ENCODE measurements at places on chromosomes 5 and 9. TPM values are rescaled to one million over a fixed set of nuclear protein-coding genes. Genes with fewer than 3 reads are reported as not detected.
A peak's percentile ranks its signal among the peaks of the same experiment; 100 is the strongest.

DNA sequence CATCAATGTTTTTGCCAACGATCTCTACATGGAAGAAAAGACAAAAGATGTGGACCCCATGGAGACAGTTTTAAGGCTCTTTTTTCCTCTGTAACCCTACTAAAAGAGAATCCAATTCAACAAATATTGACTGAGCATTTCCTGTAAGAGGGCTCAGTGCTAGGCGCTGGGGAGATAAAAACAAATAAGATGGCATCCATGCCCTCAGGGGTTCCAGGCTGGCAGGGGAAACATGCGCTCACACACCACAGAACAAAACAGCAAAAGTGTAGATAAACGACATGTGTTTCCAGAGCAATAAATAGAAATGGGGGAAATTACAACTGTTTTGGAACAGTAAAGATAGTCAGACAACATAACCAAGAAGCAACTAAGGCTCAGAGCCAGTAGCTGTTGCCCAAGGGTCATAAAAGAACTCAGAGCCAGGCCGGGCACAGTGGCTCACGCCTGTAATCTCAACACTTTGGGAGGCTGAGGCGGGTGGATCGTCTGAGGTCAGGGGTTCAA, 25.2 kb downstream of the ZNF608 start:
- no peaks in the 10 kb centered on the region for H3K36me3 ChIP-seq
- no peak for DNase-seq
- H3K4me1 ChIP-seq: peaks cover 37% of the 10 kb centered on the region

DNA sequence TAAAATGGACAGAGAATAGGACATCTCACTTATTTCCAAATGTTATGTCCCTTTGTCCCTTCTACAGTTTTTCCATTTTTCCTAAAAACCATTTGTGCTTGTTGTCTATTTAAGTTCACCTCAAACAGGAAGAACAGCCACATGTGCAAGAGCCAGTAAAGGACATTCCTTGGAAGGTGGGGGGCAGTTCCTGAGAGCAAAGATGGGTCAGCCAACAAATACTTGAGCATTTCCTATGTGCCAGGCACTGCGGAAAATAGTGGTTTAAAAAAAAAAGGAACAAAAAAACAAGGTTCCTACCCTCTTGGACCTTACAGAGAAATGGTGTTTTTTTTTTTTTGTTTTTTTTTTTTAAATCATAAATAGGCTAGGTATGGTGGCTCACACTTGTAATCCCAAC, 26.8 kb downstream of the ANP32B start:
- no peaks in the 10 kb centered on the region for H3K27me3 ChIP-seq
- DNase-seq: no peak
- no peaks in the 10 kb centered on the region for H3K36me3 ChIP-seq
- H3K4me1 ChIP-seq: no peaks in the 10 kb centered on the region
- no peak overlapping the region for H3K4me3 ChIP-seq

DNA sequence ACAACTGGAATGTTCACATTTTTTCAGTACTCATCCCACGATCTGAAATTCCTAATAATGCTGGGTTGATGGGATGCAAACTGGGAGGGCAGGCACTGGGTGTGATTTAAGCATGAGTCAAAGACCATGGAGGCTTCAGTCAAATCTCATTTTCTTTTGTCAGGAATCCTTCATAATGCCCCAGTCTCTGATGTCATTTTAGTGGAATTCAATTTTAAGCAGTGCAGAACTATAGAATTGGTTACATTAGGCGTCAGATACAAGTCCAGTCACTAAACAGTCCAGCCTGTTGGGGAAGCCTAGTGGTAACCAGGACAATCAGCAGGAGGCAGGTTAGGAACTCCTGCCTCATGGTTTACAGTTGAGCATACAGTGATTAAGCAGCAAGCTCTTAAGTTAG, 41.0 kb upstream of the TMEM215 start:
- no peaks in the 10 kb centered on the region for H3K27me3 ChIP-seq
- H3K36me3 ChIP-seq: no peaks in the 10 kb centered on the region
- no peak overlapping the region for H3K4me3 ChIP-seq
- no peak overlapping the region for H3K27ac ChIP-seq
- no peaks in the 10 kb centered on the region for H3K4me1 ChIP-seq
- no peak for DNase-seq

GRCh38 chr5:137619191-137619870, 116.6 kb downstream of the KLHL3 start:
- no peak overlapping the region for H3K4me3 ChIP-seq
- no peaks in the 10 kb centered on the region for H3K27me3 ChIP-seq
- no peak overlapping the region for H3K27ac ChIP-seq
- H3K36me3 ChIP-seq: no peaks in the 10 kb centered on the region

DNA sequence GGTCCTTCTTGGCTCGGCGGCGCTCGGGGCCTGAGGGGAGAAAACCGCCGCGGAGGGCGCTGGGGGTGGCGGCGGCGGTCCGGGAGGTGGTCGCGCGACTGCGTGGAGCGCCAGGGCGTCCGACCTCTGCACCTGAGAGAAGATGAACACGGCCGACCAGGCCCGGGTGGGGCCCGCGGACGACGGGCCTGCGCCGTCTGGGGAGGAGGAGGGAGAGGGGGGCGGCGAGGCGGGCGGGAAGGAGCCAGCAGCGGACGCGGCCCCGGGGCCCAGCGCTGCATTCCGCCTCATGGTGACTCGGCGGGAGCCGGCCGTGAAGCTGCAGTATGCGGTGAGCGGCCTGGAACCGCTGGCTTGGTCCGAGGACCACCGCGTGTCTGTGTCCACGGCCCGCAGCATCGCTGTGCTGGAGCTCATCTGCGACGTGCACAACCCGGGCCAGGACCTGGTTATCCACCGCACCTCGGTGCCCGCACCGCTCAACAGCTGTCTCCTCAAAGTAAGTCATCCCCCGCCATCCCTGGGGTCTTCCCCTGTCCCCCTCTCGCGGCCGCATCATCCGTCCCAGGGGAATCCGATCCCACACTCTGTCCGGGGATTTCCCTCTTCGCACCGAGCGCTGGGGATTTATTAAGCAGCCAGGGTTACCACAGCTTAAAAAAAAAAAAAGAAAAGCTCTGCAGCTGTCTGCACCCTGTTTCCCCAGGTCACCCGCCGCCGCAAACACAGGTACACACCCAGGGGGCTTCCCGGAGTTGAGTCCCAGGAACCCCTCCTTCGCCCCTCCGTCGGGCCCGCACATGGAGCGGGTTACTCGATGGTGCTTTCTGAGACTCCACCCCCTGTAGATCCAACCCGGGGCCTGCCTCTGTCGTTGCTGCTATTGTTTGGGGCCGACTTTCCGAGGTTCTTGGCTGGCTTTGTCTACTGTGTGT, at the start of gene GTF3C4:
Gene GTF3C4, plus strand, starts transcription at position 8 of the 935 bp plus-strand sequence. Its CDS starts 135 bp downstream, at position 143.
- H3K27ac ChIP-seq: peak within 1 kb of the TSS; percentile 99
- peak within 1 kb of the TSS; percentile 99 for H3K4me3 ChIP-seq
- H3K27me3 ChIP-seq: no peaks in the 10 kb centered on the region
- no peaks in the 10 kb centered on the region for H3K36me3 ChIP-seq

- no peaks in the 10 kb centered on the region for H3K27me3 ChIP-seq
- H3K27ac ChIP-seq: no peak overlapping the region
- no peak overlapping the region for H3K4me3 ChIP-seq
- H3K36me3 ChIP-seq: no peaks in the 10 kb centered on the region
- DNase-seq: no peak
Measured at GRCh38 chr9:117189121-117189520, 225.7 kb downstream of the ASTN2 start.

- H3K27me3 ChIP-seq: no peaks in the 10 kb centered on the region
- peaks cover 10% of the 10 kb centered on the region for H3K4me1 ChIP-seq
- peak overlapping the region; percentile 31 for H3K4me3 ChIP-seq
- no peaks in the 10 kb centered on the region for H3K36me3 ChIP-seq
- no peak for DNase-seq
Measured at GRCh38 chr9:130173666-130173983, 1.4 kb downstream of the NCS1 start.

GRCh38 chr5:59693492-59694309, 199.8 kb downstream of the PDE4D start:
- DNase-seq: no peak
- no peak overlapping the region for H3K4me3 ChIP-seq
- no peaks in the 10 kb centered on the region for H3K27me3 ChIP-seq
- H3K27ac ChIP-seq: no peak overlapping the region
- no peaks in the 10 kb centered on the region for H3K36me3 ChIP-seq
- peaks cover 11% of the 10 kb centered on the region for H3K4me1 ChIP-seq

- H3K27me3 ChIP-seq: no peaks in the 10 kb centered on the region
- no peak overlapping the region for H3K27ac ChIP-seq
- DNase-seq: no peak
- no peaks in the 10 kb centered on the region for H3K36me3 ChIP-seq
- no peak overlapping the region for H3K4me3 ChIP-seq
Measured at GRCh38 chr5:68173007-68173406, 42.5 kb upstream of the PIK3R1 start.

DNA sequence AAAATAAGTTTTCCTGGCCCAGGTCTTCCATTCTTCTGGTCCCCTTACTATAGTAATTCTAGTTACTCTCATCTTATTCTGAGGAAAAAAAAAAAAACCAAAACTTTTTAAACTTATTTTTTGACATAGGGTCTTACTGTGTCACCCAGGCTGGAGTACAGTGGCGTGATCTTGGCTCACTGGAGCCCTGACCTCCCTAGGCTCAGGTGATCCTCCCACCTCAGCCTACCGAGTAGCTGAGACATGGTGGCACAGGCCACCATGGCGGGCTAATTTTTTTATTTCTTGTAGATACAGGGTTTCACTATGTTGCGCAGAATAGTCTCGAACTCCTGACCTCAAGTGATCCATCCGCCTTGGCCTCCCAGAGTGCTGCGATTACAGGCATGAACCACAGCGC, 38.4 kb downstream of the SNAPC3 start:
- H3K4me3 ChIP-seq: no peak overlapping the region
- H3K36me3 ChIP-seq: no peaks in the 10 kb centered on the region

DNA sequence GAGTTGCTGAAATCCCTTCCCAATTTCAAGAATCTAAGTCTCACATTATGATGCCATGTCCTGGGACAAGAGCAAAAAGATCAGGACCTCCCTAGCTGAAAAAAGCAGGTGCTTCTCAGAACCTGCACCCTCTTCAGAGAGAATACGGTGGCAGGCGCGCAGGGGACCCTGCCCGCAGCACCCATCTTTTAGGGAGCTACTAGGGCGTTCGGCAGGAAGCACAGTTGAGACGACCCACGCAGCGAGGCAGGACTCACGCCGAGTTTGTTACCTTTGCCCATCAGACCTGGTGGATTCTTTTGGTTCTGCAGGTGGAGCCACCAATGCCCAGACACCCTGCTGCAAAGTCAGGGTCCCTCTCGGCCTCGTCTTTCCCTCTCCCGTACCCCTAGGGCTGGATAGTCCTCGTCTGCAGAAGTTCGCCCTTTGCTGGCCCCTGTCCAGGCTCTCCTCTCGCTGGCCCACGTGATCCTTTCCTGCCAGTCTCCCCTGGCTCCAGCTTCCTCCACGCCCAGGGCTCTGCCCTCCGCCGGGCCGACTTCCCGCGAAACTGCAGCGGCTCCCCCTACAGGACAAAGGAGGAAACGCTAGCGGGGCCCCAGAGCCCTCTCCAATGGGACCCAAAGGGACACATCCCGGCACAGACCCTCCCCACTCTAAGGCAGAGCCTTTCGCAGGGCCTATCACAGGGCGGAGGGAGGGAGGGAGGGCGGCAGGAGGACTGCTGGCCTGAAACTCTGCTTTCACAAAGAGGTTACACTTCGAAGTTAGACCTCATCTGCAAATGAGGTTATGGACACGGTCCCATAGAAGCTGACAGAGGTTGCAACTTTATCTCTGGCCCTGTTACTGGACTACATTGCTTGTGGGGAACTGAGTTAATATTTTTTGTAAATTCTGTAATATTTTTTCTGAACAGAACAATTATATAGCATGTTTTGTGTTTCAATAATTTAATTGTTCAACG, 28.8 kb downstream of the TMEM174 start:
- peak; percentile 87 for DNase-seq
- no peak overlapping the region for H3K27ac ChIP-seq
- H3K36me3 ChIP-seq: no peaks in the 10 kb centered on the region
- no peaks in the 10 kb centered on the region for H3K4me1 ChIP-seq
- no peaks in the 10 kb centered on the region for H3K27me3 ChIP-seq

- no peak for DNase-seq
- no peaks in the 10 kb centered on the region for H3K27me3 ChIP-seq
- H3K36me3 ChIP-seq: no peaks in the 10 kb centered on the region
Measured at GRCh38 chr5:172342918-172343317, 59.4 kb upstream of the UBTD2 start.

DNA sequence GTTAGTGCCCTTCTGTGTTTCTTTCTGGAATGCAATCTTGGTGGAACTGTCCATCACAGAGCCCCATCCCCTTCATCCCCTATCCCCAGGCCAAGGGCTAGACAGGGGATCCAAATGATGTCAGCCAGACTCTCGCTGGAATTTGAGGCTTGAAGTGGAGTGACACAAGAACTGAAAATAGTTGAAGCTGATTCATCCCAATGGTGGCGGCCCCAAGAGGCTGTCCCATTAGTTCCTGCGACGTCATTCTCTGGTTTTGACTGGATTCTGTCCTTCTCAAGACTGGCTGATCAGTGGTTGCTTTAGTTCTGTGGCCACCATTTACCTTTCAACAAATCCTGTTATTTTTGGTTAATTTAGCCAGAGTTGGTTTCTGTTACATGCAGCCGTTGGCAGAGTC, 59.9 kb downstream of the SUB1 start:
- H3K4me1 ChIP-seq: peaks cover 4% of the 10 kb centered on the region
- no peaks in the 10 kb centered on the region for H3K36me3 ChIP-seq
- DNase-seq: no peak
- H3K4me3 ChIP-seq: no peak overlapping the region
- H3K27me3 ChIP-seq: no peaks in the 10 kb centered on the region

- no peak for DNase-seq
- no peaks in the 10 kb centered on the region for H3K36me3 ChIP-seq
- no peak overlapping the region for H3K4me3 ChIP-seq
- H3K27me3 ChIP-seq: no peaks in the 10 kb centered on the region
Measured at GRCh38 chr5:36629729-36630128, 23.3 kb downstream of the SLC1A3 start.

GRCh38 chr9:68970151-68970550, 43.8 kb downstream of the PRKACG start:
- no peak for DNase-seq
- H3K27ac ChIP-seq: peak overlapping the region; percentile 58
- no peak overlapping the region for H3K4me3 ChIP-seq
- H3K36me3 ChIP-seq: no peaks in the 10 kb centered on the region
- no peaks in the 10 kb centered on the region for H3K27me3 ChIP-seq
- peaks cover 14% of the 10 kb centered on the region for H3K4me1 ChIP-seq

- peaks cover 9% of the 10 kb centered on the region for H3K4me1 ChIP-seq
- no peak for DNase-seq
- no peak overlapping the region for H3K4me3 ChIP-seq
- H3K36me3 ChIP-seq: no peaks in the 10 kb centered on the region
- H3K27ac ChIP-seq: peak overlapping the region; percentile 79
- H3K27me3 ChIP-seq: no peaks in the 10 kb centered on the region
Measured at GRCh38 chr5:149061341-149061740, 1.5 kb downstream of the SH3TC2 start.

TRPM3 gene
- total RNA-seq: 0.60 TPM

MORN5 gene
- not detected for total RNA-seq

C8G gene
- 15.7 TPM for total RNA-seq

PURA gene
- total RNA-seq: 11.9 TPM

SPINK6 gene
- not detected for total RNA-seq

CCNJL gene
- total RNA-seq: 6.6 TPM
